Amygdala (tissue), 56 donors: ENCODE measurements at places on chromosomes 11 and 22.

GRCh38 chr11:116701297-116701801 is 71.4 kb downstream of the BUD13 start:
- no peak for DNase-seq

DNA sequence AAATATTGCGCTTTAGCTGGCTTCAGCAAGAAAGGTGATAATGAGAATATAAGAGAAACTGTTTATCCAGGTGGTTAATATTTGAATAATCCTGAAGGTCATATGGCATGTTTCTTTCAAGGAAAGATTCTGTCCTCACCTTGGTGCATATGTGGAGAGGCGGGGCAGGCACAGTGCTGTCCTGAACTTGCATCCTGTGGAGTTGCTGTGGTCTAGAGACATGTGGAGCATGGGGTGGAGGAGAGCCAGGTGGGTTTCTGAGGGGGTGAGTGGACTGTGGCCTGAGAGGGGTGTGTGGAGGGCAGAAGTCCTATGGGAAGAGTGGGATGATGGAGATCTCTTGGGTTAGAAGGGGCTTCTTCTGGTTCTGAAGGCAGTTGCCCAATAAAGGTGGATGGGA is 65.5 kb downstream of the GRIK4 start:
- no peak for DNase-seq

DNA sequence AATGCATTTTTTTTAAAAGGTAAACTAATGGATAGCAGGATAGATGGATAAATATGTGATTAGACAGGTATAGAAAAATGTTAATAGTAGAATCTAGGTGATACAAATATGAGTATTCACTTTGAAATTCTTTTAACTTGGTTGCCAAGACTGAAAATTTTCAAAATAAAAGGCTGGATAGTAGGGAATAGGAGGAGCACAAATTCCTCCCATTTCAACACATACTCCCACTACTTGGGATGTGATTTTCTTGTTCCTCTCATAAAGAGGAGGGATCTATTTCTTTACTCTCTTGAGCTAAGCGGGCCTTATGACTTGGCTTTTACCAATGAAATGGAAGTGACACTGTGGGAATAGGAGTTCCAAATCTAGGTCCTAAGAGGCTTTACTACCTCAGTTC is 35.9 kb downstream of the PIK3C2A start:
- DNase-seq: no peak

DNA sequence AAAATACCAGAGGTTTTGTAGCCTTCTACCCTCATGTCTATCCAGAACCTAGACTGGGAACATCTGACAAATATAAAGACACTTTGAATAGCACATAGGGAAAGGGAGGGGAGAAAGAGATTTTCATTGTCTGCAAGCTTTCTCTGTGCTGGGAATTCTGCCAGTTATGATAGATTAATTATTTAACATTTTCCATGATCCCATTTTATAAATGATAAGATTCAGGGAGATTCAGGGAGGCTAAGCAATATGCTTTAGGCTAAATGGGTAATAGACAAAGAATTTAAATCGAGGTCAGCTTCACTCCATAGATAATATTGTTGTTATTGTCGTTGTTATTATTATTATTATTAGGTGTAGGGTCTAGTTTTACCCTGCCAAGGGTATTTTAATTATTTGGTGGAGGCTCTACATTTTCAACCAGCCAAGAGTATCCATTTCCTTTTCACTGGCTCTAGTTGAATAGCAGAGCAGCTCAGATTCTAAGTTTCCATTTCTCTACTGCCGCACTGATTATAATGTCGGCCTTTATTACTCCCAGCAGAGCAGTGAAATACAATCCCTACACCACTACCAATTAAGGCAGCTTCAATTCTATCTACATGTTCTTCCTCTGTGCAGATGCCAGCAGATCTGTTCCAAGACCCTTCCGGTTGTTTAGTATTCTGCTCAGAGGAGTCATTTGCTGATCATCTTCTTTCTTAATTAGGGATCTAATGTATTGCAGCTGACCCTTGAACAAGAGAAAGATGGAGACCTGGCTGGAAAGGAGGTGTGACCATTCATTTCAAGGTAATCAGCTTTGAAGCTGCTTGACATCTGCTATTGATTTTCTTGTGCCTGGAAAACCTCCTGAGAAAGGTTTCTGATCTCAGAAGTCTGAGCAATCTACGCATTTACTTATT is 23.8 kb upstream of the SYN3 start:
- DNase-seq: no peak

DNA sequence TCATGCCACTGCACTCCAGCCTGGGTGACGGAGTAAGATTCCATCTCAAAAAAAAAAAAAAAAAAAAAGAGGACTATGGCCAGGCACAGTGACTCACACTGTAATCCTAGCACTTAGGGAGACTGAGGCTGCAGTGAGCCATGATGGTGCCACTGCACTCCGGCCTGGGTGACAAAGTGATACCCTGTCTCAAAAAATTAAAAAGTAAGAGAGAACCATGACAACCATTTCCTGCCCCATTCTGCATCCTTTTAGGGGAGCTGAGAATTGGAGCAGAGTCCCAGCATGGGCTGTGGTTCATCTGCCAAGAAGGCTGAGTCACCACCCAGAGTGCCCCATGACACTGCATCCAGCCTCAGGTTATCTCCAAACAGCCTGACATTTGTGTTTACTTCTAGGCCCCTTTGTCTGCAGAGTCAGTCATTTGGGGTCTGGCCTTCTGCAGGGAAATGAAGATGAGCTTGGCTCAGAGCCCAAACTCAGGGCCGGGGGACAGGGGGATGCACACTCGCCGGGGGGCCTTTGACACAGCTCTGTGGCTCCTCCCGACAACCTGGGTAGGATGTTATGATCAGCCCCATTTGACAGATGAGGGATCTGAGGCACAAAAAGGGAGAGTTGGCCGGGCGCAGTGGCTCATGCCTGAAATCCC is 4.7 kb downstream of the CSDC2 start:
- DNase-seq: no peak

- no peak for DNase-seq
Observed at GRCh38 chr11:36051235-36052144, 107.6 kb downstream of the LDLRAD3 start.

DNA sequence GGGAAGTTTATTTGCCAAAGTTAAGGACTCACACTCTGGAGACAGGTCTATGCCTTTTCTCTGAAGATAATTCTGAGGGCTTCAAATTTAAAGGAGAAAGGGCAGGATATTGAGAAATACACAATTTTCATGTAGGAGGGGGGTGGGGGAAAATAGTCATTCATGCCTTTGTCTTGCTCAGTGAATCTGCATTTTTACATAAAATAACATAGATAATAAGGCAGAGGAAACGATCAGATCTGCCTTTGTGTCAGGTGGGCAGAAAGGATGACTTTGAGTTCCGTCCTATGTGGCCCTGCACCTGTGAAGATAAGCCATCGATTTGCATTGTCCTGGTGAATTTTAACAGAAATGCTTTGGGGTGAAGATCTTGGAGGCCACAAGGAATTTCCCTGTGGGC is 76.8 kb downstream of the SC5D start:
- no peak for DNase-seq

- no peak for DNase-seq
Observed at GRCh38 chr11:126172596-126173038, 38.8 kb downstream of the RPUSD4 start.

DNA sequence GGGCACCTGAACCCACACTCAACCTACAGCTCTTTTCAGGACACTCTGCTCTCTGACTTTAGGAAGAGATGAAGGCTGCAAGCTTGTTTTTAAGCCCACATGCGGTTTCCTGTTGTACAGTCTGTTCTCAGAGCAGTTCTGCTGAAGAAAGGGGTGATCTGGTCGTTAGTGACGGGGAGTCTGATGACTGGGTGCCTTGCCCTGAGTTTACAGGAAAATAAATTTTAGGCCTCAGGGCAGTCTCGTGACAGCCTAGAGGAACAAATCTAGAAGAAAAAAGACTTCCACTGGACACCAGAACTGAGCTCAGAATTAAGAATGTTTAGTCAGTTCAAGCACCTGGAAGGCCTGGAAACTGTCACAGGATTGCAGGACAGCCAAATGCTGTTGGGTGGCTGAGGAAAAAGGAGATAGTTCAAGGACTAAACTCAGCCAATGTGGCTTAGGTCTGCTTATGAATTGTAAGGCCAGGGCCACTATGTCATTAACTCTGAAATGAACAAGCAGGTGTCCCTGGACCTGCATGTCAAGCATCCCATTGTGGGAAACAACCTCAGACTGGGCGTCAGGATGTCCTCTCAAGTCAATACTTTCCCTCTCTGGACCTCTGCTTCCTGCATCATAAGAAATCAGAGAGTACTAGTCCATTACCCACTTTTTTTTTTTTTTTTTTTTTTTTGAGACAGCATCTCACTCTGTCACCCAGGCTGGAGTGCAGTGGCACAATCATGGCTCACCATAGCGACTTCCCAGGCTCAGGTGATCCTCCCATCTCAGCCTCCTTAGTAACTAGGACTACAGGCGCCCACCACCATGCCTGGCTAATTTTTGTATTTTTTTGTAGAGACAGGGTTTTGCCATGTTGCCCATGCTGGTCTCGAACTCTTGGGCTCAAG is 5.7 kb downstream of the PIK3IP1 start:
- DNase-seq: no peak

- no peak for DNase-seq
Observed at GRCh38 chr11:69052343-69053168, 3.8 kb downstream of the TPCN2 start.

DNA sequence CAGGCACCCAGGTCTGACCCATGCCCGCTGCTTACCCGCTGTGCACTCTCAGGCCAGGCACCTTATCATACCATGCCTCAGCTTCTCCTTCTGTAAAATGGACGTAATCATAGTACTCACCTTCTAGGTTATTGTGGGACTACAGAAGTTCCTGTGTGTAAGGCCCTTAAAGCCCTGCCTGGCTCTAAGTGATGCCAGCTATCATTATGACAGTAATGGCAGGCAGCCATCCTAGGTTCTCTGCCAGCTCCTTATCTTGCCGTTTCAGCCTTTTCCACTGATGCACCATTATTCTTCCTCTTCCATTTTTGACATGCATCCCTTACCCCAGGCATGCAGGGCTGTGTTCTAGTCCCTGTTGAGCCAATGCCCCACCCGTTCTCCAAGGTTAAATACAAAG is 57.9 kb downstream of the DBX1 start:
- no peak for DNase-seq
